ENCODE measurements at places on chromosomes 5 and 9.

GRCh38 chr5:39426746-39427105, 1.9 kb upstream of the DAB2 start:
- DNase-seq = no peak

DNA sequence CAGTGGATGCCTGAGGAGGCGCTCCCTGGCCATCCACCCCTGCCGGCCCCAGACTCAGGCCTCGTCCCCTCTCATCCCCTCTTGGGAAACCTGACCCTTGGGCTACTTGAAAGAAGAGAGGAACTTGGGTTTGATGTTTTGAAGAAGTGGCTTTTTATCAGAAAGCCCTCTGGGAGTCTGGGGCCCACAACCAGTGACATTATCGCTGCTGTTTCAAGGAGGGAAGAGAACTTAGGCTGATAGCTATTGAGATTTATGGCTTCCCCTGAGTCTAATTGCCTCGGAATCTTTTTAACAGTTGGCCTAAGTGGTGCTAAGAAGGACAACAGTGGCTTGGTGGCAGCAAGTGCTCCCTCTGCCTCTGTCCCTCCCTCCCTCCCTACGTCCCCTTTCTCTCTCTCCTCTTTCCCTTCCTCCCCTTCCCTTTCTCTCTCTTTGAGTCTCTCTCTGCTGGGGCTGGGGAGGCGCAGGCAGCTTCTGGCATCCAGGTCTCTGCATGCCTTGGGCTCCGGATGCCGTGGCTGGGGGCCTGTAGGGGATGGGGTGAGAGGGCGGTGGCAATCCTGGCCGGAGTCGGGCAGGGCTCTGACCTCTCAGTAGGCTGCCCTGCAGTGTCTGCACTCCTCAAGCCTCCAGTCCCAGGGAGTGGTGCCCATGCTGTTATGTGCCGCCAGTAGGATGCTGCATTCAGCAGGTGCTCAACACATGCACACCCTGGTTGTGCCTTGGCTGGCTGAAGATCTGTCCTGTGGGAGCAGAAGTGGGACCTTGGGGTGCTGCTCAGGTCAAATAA, 49.6 kb upstream of the RXRA start:
- no peak for DNase-seq

DNA sequence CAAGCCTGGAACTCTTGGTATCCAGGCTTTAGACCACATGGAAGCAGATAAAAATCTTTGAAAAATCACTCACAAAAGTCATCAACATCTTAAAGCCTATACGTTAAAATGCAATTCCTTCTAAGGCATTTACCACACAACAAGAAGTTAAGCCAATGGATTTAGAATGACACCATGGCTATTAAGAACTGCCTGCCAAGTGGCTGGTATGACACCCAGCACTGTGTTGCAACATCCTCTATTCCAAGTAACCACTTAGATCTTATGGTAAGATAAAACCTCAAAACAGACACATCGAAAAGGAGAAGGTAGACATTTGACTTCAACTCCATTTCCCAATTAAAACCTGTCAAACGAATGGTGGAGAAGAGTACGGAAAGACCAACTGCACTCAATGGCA, 344.2 kb upstream of the SLC30A5 start:
- DNase-seq = no peak

DNA sequence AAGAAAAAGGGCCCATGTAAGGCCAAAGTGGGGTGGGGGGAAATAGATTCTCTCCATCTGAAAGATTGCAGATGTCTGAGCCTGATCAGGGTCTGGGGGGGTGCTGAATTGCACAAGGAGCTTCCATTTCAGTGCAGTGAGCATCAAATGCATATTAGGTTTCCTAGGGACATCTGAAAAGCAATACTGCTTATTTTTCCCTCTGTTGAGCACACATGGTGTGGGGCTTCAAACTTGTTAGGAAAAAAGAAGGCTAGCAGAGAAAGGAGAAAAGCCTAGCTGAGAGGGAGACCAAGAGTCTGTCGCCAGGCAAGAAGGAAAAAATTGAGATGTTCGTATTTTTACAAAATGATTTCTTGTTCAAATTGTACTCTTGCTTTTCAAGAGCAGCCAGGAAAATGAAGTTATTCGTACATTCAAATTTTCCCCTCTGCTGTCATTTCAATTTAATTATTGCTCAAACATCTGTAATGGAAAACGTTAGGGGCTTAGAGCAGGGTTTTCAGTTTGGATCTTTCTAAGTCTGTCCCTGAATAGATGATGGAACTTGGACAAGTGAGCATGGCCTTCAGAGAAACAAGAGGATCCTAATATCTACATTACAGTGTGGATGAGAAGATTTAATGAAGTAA, 191.9 kb upstream of the GAS1 start:
- no peak for DNase-seq

DNA sequence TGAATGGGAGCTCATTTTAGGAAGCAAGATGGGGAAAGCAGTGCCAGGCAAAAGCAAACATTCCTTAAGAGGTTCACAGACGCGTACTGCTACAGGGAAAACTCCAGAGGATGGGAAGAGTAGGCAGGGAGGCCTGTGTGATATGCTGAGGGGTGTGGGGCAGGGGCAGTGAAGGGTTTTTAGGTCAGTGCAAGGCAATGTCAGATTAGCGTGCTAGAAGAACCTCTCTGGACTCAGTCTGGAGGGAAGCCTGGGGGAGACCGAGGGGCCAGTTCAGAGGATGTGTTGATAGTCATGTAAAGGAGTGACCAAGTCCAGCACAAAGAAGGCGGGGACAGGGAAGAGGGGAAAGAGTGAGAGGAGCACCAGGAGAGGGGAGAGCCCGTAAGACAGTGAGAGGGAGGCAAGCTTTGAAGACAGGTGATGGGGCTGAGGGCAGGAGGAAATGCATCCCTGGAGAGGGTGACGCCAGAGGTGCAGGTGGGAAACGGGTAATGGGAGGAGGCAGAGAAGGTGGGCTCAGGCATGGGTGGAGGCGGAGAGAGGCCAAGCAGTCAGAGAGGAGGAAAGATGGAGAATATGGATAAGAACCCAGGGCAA, 134.5 kb downstream of the MTX3 start:
- DNase-seq = no peak

DNA sequence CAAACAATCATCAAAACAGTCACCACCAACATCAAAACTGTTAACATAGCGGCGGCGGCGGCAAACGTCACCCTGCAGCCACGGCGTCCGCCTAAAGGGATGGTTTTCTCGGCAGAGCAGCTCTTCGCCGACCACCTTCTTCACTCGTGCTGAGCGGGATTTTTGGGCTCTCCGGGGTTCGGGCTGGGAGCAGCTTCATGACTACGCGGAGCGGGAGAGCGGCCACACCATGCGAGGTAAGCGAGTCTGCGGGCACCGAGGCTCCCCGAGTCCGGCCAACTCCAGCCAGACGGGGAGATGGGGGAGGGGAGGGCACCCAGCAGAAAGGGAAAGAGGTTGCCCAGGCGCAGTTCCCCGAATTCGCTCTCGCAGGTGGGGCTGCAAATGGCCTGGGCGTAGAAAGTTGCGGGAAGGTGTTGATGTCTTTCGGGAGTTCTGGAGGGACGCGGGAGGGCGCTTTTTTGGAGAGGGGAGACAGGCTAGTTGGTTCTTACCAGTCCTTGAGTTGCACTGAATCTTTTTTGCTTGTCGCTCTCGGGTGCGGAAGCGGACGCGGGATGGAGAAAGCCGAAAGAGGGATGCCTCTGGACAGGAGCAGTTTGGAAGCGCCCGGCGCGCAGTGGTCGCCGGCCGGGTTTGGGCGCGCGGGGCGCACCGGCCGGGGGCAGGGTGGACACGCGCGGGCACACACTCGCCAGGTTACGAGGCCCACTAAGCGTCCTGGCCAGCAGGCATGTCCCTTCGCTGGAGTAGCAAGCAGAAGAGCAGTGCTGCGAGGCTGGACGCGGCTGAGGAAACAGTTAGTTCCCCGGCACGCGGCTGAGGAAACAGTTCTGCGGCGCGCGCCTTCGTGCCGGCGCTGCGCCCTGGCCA, 849 bp downstream of the RORB start:
- no peak for DNase-seq

- DNase-seq = no peak
Measured at GRCh38 chr5:140609126-140609525, 23.8 kb downstream of the CD14 start.

DNA sequence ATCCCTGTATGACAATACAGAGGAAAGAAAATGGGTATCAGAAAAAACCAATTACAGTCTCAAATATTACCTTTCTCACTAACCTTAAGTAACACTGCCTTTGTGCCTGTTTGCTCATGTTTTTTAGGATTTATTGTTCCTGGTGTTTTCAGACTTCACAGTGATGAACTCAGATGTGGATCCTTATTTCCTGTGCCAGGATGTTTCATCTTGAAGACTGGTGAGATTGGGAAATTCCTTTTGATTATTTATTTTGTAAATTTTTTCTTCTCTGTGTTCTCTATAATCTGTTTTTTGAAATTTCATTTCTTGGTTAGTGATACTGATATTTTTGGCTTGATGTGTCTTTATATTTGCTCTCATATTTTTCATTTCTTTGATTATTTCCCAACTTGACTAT, 142.4 kb upstream of the GRIN3A start:
- no peak for DNase-seq

DNA sequence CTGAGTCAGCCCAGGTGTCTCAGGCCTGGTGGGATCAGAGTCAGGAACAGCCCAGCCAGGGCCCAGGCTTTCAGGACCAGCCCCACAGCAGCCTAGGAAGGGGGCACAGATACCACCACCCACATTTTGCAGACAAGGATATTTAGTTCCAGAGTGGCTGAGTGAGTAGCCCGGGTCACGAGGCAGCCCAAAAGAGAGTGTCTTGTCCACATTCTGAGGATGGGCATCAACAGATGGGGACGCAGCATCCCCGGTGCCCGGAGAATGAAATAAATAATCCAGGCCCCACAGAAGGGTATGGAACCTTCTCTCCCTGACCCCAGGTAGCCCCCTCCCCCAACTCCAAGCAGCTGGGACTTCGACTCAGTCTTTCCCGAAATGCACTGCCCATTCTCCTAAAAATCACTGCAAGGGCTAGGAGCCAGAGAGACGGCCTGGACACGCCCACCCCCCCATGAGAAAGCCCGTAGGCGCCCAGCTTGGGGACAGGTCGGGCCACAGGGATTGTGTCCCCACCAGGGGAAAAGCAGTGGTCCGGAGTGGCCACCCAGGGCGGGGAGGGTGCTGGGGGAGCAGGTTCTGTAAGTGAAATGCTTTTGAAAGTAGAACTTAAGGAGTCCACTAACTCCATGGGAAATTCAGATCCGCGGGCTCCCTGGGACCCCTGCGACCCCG, 6.9 kb downstream of the LHX3 start:
- DNase-seq = no peak

DNA sequence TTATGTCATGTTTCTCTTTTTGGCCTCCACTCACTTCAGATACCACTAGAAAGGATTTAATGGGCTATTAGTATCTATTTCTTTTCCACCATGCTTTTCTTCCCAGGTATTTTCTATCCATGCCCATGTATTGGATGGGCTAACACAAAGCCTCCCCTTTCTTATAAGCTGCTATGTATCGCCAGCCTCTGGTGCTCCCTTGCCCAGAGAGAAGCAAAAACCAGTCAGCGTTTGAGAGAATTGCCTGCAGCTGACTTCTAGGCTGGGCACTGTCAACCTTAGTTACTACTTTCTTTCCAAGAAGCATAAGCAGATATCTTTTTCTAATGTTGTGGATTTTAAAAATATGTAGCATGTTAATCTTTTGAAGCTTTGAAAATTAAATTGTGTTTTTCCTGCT, 30.2 kb upstream of the HSPB3 start:
- no peak for DNase-seq

DNA sequence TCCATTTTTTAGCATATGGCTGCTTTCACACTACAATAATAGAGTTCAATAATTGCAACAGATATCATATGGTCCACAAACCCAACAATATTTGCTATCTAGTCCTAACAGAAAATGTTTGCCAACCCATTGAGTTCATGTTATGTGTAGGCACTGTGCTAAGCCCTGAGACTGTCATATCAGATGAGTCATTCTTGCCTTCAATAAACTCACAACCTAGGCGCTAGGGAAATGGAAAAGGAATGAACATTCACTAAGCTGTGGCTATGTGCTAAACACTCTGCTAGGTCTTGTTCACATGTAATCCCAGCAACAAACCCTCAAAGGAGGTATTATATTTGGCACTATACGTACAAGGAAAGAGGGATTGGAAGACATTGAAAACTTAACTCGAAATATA, 8.4 kb upstream of the TIMD4 start:
- DNase-seq = no peak

- DNase-seq = no peak
Measured at GRCh38 chr5:95532415-95532814, 22.4 kb downstream of the SKIC3 start.

GRCh38 chr9:86684148-86684547, 263.2 kb downstream of the GAS1 start:
- no peak for DNase-seq

GRCh38 chr5:125404056-125404455, 657.6 kb upstream of the ZNF608 start:
- DNase-seq = no peak

- no peak for DNase-seq
Measured at GRCh38 chr5:146717951-146718350, 160.6 kb downstream of the PPP2R2B start.

- DNase-seq = no peak
Measured at GRCh38 chr5:66213533-66213932, 69.4 kb downstream of the SREK1 start.

DNA sequence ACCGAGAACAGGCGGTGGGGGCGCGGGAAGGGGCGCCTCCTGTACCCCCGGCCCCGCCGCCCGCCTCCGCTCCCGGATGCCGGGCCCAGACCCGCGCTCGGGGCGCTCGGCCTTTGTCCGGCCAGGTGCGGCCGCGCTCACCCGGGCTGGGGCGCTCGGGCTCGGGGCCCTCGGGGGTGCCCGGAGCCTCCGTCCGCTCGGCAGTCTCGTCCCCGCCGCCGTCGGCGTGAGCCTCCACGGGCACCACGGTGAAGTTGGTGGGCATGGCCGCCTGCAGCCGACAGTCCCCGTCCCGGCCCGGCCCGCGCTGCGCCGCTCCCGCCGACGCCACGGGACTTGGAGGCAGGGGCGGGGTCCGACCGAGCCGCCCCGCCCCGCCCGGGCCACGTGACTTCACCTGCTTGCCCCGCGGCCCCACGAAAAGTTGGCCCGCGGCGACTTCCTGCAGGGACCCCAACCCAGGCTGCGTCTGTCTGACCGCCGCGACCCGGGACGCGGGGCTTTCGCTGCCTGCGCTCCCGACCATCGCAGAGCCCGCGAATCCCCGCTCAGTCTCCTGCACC, at the start of gene SLC12A7:
Gene SLC12A7, minus strand, starts transcription at position 337 of the 563 bp plus-strand sequence. Its CDS starts 72 bp downstream, at position 265.
- DNase-seq = peak; percentile 68

- no peak for DNase-seq
Measured at GRCh38 chr9:123127512-123128075, 94.1 kb downstream of the GPR21 start.

GRCh38 chr9:35882996-35883395, 12.8 kb upstream of the OR13J1 start:
- no peak for DNase-seq

- DNase-seq = no peak
Measured at GRCh38 chr5:112709416-112709815, 28.3 kb upstream of the APC start.

- DNase-seq = no peak
Measured at GRCh38 chr5:8192840-8193239, 323.9 kb downstream of the MTRR start.

- no peak for DNase-seq
Measured at GRCh38 chr5:56350597-56351170, 117.6 kb upstream of the ANKRD55 start.

- no peak for DNase-seq
Measured at GRCh38 chr5:108876451-108876850, 128.8 kb downstream of the FER start.

GRCh38 chr5:103469288-103470040, 93.1 kb downstream of the NUDT12 start:
- no peak for DNase-seq

- DNase-seq = no peak
Measured at GRCh38 chr9:14156046-14156445, 157.9 kb downstream of the NFIB start.

Measured in stimulated activated CD4-positive, alpha-beta T cell treated with anti-CD3 and anti-CD28 coated beads, Interleukin-12 subunit alpha, Interleukin-12 subunit beta, amount 100 ng/mL, for 4 hours (primary cell).